ENCODE measurements at places on chromosomes 5 and 9.

GRCh38 chr5:116135344-116135743 is 50.5 kb downstream of the COMMD10 start:
- DNase-seq, result no peak

GRCh38 chr5:37774912-37775483 is 64.8 kb downstream of the GDNF start:
- DNase-seq, result no peak

DNA sequence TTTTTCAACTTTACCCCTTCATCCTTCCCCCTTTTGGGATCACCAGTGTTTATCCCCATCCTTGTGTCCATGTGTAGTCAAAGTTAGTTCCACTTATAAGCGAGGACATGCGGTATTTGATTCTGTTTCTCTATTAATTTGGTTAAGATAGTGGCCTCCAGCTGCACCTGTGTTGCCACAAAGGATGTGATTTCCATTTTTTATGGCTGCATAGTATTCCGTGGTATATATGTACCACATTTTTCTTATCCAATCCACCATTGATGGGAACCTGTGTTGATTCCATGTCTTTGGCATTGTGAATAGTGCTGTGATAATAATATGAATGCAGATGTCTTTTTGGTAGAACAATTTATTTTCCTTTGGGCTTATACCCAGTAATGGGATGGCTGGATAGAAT is 252.4 kb downstream of the ARRDC3 start:
- DNase-seq, result no peak

GRCh38 chr9:129273941-129274684 is 96.1 kb upstream of the IER5L start:
- DNase-seq, result no peak

DNA sequence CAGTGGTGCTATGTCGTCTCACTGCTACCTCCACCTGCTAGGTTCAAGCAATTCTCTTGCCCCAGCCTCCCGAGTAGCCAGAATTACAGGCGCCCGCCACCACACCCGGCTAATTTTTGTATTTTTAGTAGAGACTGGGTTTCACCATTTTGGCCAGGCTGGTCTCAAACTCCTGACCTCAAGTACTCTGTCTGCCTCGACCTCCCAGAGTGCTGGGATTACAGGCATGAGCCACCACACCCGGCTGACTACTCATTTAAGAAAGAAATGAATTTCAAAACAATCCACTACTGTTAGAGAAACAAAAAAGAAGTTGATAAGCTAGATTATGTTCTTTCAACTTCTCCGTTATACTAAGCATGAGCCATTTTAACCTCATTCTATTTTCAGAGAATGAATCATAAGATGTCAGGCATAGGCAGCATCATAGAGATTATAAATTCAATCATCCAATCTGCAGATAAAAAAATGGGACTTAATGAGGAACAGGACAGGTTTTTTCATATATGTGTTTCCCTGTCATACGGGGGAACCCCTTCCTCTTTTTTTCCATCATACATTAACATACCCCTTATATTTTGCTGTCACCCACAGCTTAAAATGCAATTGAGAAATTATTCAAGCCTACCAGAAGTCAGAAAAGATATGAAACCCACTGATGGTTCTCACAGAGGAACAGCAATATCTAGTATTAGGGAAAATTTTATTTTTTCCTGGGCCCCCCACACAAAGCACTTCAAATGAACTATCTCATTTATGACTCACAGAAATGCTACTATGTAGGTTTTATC is 26.5 kb upstream of the ADRB2 start:
- no peak for DNase-seq
